Daoy (cell line): ENCODE measurements at places on chromosomes 2 and 18. TPM values are rescaled to one million over a fixed set of nuclear protein-coding genes. Genes with fewer than 3 reads are reported as not detected.
A peak's percentile ranks its signal among the peaks of the same experiment; 100 is the strongest.

- no peak for DNase-seq
Observed at GRCh38 chr2:23828256-23828980, 98.5 kb downstream of the ATAD2B start.

DNA sequence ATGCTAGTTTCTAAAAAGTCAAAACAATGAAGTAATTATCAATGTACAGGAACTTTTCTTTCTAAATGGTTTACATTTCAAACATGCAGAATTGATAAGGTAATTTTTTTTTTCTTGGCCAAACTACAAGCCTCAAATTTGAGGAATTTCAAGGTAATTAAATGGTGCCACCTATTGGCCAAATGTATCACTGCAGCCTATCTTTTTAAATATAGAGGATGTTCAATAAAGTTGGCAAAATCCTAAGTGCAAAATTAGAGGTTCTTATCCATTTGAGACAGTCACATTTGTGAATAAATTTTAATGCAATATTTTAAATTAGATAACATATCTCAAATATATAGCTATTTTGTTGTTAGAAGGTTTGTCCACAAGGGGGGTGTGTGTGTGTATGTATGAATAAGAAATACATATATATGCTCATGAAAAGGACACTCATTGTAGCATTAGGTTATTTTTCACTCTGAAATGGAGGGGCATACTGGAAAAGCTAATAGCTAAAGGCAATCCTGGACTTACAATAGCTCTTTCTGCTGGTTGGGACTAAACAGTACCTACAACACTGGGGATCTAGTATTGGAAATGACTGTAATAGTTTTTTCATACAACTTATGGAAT is 26.2 kb downstream of the MMADHC start:
- no peak for DNase-seq

GRCh38 chr2:219836647-219837177 is 209.3 kb downstream of the SLC4A3 start:
- DNase-seq = peak; percentile 17

GRCh38 chr2:10305715-10306114 is 3.0 kb downstream of the HPCAL1 start:
- peak; percentile 59 for DNase-seq

GRCh38 chr2:240129311-240129710 is 6.8 kb downstream of the COPS9 start:
- DNase-seq = no peak

DNA sequence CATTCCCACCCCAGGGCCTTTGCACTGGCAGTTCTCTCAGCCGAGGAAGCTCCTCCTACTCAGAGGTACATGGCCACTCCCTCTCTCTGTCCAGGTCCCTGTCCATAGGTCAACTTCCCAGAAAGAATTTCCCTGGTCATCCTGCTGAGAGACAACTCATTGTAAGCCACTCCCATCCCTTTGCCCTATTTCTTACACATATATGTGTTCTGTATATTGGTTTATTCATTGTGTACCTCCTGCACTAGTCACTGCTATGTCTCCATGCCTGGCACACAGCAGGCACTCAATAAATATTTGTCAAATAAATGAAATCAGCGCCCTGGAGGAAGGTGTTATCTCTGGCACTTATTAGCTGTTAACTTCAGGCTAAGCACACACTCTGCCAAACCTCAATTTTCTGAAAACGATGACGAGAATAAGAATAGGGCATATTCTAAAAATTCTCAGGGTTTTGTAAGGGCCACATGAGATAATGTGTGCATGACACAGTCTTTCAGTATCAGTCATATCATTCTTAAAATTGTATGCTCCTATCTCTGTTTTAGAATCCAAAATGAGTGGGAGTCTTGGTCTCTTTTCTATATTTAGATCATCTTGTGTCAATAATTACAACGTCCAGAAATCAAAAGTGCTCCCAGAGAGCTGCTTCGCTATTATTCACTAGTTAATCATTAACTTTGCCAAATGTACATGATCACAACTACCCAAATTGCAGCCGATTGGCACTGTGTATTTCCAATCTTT is 198.0 kb downstream of the ALK start:
- DNase-seq = no peak

GRCh38 chr2:172849519-172850217 is 114.0 kb downstream of the RAPGEF4 start:
- DNase-seq = no peak

DNA sequence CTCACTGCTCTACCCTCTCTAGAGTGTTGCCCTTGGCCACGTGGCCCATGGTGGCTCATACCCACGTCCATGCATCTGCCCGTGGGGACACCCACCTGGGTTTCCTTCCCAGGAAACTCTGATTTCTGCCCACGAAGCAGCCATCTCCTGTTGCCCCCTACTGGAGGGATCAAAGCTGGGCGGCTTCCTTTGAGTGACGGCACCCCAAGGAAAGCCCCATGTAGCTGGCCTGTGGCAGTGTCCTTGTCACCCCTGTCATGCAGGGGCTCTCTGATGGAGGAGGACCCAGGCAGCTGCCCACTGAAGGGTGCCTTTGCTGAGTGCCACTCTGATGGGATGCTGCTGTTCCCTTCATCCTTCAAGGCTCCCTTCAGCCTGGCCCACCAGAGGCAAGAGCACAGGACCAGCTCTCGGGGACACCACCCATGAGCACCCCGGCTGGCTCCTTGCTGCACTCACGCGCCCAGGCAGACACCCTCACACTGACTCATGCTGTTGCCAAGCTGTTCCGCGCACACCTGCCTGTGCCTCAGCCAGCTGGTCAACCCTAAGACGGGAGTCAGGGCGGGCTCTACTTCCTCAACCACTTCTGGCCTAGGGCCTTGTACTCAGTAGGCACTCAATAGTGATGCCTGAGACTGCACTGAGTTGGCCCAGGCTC is 101.1 kb downstream of the CTIF start:
- no peak for DNase-seq

- DNase-seq = no peak
Observed at GRCh38 chr2:16278421-16279200, 338.3 kb downstream of the MYCN start.

DNA sequence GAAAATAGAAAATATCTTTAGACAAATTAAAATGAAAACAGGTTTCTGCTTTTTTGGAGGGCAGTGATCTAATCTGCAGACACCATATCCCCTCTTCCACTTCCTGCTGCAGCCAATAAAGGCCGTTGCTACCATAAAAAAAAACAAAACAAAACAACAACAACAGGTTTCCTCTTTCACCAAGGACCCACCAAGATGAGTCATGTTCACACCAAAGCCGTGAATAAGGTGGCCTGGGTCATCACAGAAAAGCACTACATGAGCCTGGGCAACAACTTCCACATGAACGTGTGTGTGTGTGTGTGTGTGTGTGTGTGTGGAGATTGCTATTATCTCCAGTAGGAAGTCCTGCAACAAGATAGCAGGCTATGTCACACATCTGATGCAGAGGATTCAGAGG is 24.8 kb upstream of the TFCP2L1 start:
- DNase-seq = no peak

GRCh38 chr18:8402237-8402636 is 207.0 kb upstream of the RAB12 start:
- DNase-seq = no peak

Gene LYG2
- not detected in 2 replicates for total RNA-seq
